ENCODE measurements at places on chromosomes 11 and 22. TPM values are rescaled to one million over a fixed set of nuclear protein-coding genes. Genes with fewer than 3 reads are reported as not detected.

DNA sequence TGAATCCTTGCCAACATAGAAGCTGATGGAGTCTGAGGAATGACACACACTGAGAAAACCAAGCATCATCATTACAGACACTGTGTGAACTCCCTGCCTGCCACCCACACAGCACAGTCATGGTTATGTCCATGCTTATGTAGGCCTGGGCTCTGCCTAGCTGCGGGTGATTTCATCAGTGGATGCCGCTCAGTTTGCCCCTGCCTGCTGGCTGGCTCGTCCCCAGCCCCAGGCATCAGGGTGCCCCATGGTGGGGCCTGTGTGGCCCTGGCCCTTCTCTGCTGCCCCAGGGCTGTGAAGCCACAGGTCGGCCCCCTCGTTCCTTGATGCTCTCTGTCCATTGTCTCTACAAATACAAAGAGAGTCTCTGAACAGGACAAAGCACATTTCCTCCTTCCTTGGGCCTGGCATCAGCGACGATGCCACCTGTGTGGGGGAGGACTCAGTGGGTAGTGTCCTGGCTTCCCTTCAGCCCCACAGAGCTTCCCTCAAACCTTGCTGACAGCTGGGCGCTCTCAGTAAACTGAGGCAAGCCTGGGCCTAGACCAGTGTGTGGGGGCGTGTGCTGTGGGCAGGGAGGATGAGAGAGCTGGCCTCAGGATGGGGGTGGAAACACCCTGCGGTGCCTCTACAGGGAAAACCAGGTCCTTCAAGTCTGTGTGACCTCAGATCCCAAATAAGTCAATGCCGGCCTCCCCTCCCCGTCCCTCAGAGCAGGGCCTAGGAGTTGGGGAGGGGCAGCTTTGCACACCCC, 20.0 kb upstream of the TUB start:
- no peaks in the 10 kb centered on the region for H3K4me1 ChIP-seq
- no peak overlapping the region for H3K27ac ChIP-seq
- no peaks in the 10 kb centered on the region for H3K27me3 ChIP-seq
- DNase-seq: no peak
- H3K4me3 ChIP-seq: no peak overlapping the region

- H3K27me3 ChIP-seq: no peaks in the 10 kb centered on the region
- DNase-seq: no peak
- no peak overlapping the region for H3K27ac ChIP-seq
- H3K4me1 ChIP-seq: no peaks in the 10 kb centered on the region
- no peak overlapping the region for H3K4me3 ChIP-seq
These were observed 74.2 kb downstream of the KCNQ1 start for GRCh38 chr11:2518983-2519340.

GRCh38 chr11:46342239-46342638, 5.0 kb upstream of the DGKZ start:
- no peak overlapping the region for H3K4me3 ChIP-seq
- H3K27ac ChIP-seq: no peak overlapping the region
- H3K4me1 ChIP-seq: peaks cover 24% of the 10 kb centered on the region
- DNase-seq: no peak
- no peaks in the 10 kb centered on the region for H3K27me3 ChIP-seq
- no peaks in the 10 kb centered on the region for H3K36me3 ChIP-seq

- H3K36me3 ChIP-seq: no peaks in the 10 kb centered on the region
- DNase-seq: no peak
- peaks cover under 1% of the 10 kb centered on the region for H3K4me1 ChIP-seq
- no peaks in the 10 kb centered on the region for H3K27me3 ChIP-seq
- H3K4me3 ChIP-seq: no peak overlapping the region
- H3K27ac ChIP-seq: no peak overlapping the region
These were observed 6.8 kb upstream of the SERGEF start for GRCh38 chr11:18019650-18020049.

DNA sequence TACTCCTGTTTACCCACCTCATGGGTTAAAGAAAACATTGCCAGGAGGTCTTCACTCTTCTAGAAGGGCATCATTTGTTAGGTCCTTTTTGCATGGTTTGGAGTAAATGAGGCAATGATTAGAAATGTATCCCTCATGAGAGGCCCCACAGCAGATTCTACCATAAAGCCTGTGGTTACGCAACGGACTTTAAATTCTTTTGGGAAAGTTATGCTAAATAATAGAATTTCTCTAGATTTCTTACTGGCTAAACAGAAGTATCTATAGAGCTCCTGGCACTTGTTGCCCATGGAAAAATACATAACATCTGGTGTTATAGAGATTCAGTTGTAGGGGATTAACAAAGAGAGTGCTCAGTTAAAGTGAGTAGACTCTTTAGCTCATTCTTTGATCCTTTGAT, 15.1 kb upstream of the ATXN10 start:
- H3K27me3 ChIP-seq: no peaks in the 10 kb centered on the region
- H3K27ac ChIP-seq: no peak overlapping the region
- no peak overlapping the region for H3K4me3 ChIP-seq
- H3K4me1 ChIP-seq: no peaks in the 10 kb centered on the region

DNA sequence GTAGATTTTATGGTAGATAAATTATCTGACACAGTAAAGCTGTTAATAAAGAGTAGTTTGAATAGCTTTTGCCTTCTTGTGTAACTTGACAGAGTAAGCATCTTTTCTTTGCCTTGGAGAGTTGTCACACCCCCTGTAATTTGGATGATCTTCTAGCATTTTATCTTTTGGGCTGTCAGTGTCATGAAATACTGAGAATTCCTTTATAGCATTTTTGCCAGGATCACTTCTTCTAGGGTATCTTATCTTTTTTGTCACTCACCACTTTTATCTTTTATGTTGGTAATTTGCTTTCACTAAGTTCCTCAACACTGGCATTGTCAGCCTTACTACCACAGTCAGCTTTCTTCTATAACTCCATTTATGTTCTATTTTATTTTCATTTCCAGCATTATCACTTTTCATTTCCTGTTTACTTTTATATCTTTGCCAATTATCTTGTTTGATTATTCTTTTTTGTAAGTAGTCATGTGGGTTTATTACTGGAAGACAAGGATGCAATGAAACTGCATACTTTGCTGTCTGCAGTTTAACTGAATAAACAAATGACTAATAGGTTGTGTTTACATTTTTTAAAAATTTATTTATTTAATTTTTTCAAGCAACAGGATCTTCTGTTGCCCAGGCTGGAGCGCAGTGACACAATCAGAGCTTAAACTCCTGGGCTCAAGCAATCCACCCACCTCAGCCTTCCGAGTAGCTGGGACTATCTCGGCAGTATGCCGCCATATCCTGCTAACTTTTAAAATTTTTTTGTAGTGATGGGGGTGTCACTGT, 28.1 kb upstream of the ACAT1 start:
- no peak overlapping the region for H3K27ac ChIP-seq
- H3K4me1 ChIP-seq: no peaks in the 10 kb centered on the region
- peaks cover 4% of the 10 kb centered on the region for H3K36me3 ChIP-seq
- H3K4me3 ChIP-seq: no peak overlapping the region
- H3K27me3 ChIP-seq: no peaks in the 10 kb centered on the region

- no peak overlapping the region for H3K4me3 ChIP-seq
- DNase-seq: no peak
- H3K4me1 ChIP-seq: no peaks in the 10 kb centered on the region
- no peaks in the 10 kb centered on the region for H3K36me3 ChIP-seq
These were observed 161.8 kb downstream of the SPON1 start for GRCh38 chr11:14124350-14124749.

GRCh38 chr11:74694136-74694930, 36.9 kb downstream of the CHRDL2 start:
- H3K27me3 ChIP-seq: no peaks in the 10 kb centered on the region
- H3K4me3 ChIP-seq: no peak overlapping the region
- no peak overlapping the region for H3K27ac ChIP-seq
- DNase-seq: no peak

DNA sequence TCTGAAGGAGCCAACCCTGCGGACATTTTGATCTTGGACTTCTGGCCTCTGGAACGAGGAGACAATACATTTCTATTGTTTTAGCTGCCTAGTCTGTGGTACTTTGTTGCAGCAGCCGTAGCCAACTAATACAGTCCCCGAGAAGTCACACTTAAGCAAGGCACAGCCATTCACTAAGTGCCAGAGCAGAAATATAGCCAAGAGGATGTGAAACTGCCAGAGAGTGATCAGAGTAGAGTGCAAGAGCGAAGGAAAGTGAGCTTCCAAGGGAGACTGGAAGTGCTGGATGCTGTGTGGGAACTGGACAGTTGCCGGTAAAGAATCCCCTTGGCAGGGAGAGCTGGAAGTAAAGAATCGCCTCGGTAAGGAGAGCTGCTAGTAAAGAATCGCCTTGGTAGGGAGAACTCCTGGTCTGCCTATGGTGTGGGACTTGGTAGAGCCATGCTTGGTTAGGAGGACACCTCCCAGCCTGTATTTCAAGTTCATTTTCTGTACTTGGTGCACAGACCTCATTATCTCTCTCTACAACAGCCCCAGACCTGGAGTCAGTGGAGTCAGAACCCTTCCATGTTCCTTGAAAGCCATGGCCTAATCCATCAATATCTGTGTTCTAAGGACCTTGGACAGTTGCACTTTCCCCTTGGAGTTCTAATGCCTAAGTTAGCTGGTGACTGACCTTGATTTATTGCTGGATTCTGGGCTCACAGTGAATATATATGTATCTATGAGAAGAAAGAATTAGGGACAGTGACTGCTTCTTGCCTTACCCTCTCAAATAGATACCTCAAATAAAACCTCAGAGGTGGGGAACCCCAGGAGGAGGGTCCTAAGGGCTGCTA, 162.1 kb downstream of the LDLRAD3 start:
- H3K36me3 ChIP-seq: no peaks in the 10 kb centered on the region
- H3K27ac ChIP-seq: no peak overlapping the region
- no peaks in the 10 kb centered on the region for H3K4me1 ChIP-seq

The C22orf31 gene
- total RNA-seq: not detected

The P2RY6 gene
- not detected for total RNA-seq

The SLC15A3 gene
- 93.0 TPM for total RNA-seq

The NAV2 gene
- total RNA-seq: 22.2 TPM

Measured in B cell (primary cell).